ENCODE measurements at places on chromosomes 7 and 10.

GRCh38 chr7:17120756-17121155, 177.7 kb upstream of the AHR start:
- no peak for DNase-seq

DNA sequence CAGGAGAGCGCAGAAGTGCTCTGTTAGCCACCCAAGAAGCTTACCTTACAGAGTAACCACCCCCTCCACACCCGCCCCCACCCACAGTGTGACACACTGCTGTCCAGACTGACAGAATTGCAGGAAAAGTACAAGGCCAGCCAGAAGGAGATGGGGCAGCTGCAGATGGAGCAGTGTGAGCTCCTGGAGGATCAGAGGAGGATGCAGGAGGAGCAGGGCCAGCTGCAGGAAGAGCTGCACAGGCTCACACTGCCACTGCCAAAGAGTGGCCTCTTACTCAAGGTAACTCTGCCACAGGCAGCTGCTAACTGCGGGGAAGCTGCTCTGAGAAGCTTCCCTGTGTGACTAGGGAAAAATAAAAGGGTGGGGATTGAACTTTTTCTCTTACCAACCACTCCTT, 17.6 kb downstream of the CCDC136 start:
- no peak for DNase-seq

- no peak for DNase-seq
Observed at GRCh38 chr7:123673752-123674398, 18.2 kb downstream of the LMOD2 start.

GRCh38 chr7:132402751-132403245, 173.5 kb downstream of the PLXNA4 start:
- DNase-seq, result no peak

DNA sequence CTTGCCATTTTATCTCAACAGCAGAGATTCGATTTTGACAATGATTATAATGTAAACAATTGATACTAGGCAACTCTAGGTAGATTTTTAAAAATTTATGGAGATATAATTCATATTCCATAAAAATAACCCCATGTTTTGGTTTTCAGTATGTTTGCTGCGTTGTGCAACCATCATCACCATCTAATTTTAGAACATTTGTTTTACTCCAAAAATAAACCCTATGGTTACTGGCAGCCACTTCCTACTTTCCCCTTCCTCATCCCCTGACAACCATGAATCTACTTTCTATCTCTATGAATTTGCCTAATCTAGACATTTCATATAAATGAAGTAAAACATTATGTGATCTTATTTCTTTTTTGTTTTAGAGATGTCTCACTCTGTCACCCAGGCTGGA, 401.9 kb downstream of the THSD7A start:
- DNase-seq, result no peak

DNA sequence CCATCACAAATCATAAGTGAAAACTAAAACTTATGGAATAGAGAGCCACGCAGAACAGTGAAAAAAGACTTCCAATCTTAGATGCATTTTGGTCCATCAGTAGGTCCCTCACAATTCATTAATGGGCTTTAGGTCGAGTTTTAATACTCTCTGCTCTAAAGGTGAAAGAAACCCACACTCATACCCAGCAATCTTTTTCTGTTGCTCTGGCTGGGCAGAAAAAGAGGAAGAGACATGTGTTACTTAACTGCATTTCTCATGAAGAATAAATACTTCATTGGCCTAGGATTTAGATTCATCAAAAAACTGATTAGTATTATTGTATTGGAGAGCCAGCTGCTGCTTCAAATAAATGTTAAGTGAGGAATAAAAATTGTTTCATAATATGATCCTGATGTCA, 645.7 kb downstream of the PHTF2 start:
- DNase-seq, result no peak

- DNase-seq, result peak; percentile 97
Observed at GRCh38 chr7:130960208-130960988, 226.4 kb upstream of the KLF14 start.

- DNase-seq, result no peak
Observed at GRCh38 chr10:34760606-34761005, 54.5 kb downstream of the PARD3 start.

- DNase-seq, result no peak
Observed at GRCh38 chr7:40546616-40547501, 412.1 kb downstream of the SUGCT start.

GRCh38 chr10:97664282-97664850, 22.7 kb downstream of the AVPI1 start:
- DNase-seq, result no peak

DNA sequence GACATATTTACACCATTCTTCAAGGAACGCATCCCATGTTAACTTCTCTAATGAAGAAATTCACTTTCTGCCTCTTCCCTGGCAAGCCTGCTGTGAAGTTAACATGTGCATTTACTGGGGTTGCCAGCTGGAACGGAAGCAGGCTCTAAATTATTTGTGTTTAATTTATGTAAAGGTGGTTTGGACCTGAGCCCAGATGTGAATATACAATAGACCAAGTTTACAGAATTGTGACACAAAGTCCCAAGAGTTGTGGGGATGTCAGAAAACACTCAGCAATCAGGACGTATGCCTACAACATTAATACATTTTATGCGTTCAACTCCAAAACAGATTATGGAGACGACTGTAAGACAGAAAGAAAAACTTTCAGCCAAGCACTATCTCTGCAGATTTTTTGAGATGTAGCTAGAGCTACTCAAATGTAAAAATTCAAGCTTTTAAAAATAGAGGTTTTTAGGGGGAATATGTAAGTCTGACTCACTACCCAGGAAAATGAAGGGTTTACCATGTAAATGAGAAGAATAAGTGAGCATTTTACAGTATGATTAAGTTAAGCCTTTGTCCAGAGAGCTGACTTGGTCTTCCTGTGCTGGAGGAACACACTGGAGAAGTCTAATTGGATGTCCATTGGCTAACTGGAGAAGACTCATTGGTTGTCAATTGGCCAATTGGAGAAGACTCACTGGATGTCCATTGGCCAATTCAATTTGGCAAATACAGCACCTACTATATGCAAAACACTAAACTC, 19.5 kb downstream of the NRP1 start:
- DNase-seq, result no peak

DNA sequence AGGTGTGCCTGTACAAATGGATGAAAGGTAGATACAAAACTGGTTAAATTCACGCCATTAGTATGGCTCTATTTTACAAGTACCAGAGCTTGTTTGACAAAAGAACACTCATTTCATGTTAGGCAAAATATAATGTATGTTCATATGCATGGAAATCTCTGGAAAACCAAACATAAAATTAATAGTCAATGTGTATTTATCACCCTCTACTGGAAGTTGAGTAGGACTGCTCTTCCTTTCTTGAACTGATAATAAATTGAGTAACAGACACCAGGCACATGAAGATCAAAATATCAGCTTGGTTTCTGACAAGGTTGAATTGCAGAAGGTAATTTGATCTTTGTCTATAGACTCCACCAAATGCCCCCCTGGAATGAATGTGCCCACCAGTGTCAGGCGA, 19.8 kb upstream of the AKR1B1 start:
- DNase-seq, result no peak
